A673 (cell line): ENCODE measurements at places on chromosomes 11 and 22. TPM values are rescaled to one million over a fixed set of nuclear protein-coding genes. Genes with fewer than 3 reads are reported as not detected.

- DNase-seq: no peak
Measured at GRCh38 chr11:112394304-112394703, 133.6 kb upstream of the PLET1 start.

- DNase-seq: no peak
Measured at GRCh38 chr11:110430267-110431050, 711 bp downstream of the FDX1 start.

The FAM83F gene
- not detected in 2 replicates for total RNA-seq

The PIH1D2 gene
- total RNA-seq: 2.8 and 4.3 TPM in 2 replicates

The KCNK4 gene
- 0.26 TPM in 1 of 2 replicates, not detected in the other for total RNA-seq
